Stomach (tissue), 19 donors: ENCODE measurements at places on chromosomes 1 and 21.

DNA sequence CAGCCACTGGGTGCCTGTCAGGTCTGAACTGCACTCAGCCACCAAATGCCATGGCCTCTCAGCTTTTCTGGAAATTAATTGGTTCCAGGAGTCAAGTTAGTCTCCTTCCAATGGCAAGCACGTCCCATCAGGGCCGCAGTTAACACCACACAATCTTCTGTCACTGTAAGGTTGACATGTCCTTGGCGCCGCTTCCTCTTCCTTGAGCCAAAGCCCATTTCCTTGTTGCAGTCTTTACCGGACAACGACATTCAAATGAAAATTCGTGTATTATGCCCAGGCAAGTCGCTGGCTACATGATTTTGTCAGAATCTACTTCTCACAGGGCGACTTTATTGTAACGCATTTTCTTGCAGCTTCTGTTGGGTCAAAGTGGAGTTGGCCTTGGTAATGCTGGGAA, 430.6 kb upstream of the KAZN start:
- no peak for DNase-seq

GRCh38 chr1:167645140-167645541, 15.1 kb downstream of the RCSD1 start:
- DNase-seq: no peak

DNA sequence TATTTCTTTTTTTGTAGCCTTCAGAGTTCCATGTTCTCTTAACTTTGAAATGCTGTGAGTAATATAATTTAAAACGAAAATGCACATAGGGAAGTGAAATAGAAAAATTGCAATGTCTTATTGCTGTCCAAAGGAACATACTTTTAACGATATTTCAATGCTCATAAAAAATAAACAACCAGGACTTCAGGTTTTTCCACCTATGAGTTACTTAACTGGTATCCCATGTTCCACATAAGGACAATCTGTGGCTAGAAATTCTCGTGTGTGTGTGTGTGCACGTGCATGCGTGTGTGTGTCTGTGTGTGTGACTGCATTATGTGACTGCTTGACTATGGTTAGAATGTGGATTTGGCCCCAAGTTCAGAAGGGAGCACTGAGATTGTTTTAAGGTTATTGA, 200.8 kb upstream of the ADGRL4 start:
- no peak for DNase-seq

- DNase-seq: peak; percentile 24
Measured at GRCh38 chr21:16993416-16994038, 519.3 kb upstream of the CXADR start.

DNA sequence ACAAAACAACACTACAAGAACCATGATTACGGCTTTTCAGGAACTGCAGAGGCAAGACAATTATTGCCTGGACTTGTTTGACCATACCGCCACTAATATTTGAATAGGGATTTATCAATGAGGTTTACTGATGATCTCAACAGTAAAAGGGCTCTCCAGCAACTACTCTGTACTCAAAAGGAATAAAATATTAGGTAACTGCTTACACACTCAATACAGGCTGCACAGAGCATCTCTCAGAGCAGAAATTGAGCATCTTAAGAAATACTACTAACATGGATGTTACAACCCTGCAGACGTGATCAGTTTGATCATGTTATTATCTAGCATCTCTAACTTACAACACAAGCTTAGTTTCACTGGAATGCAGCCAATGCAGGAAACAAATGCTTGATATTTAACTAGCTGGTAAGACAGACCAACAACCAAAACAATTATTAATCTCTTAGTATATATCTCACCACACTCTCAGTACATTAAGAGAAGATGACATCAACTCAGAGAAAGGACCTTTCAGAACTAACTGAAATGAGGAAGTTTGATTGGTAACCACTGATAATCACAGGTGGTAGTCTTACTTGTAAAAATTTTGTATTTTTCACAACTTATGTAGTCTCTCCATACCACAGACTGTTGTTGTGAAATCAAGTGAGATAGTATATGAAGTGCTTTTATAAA, 52.2 kb downstream of the PUM1 start:
- no peak for DNase-seq

GRCh38 chr1:111596499-111596898, 23.1 kb upstream of the RAP1A start:
- peak; percentile 36 for DNase-seq

- no peak for DNase-seq
Measured at GRCh38 chr1:156676820-156677615, at the start of gene NES. Gene NES, minus strand, starts transcription at chr1:156677407. Its CDS starts 143 bp downstream, at chr1:156677264.

GRCh38 chr1:98962156-98962555, 42.5 kb downstream of the PLPPR5 start:
- no peak for DNase-seq

GRCh38 chr1:242854466-242854865, 330.0 kb upstream of the PLD5 start:
- no peak for DNase-seq

- DNase-seq: no peak
Measured at GRCh38 chr1:212292250-212293105, 7.3 kb downstream of the PPP2R5A start.

GRCh38 chr1:170634824-170635410, 29.0 kb upstream of the PRRX1 start:
- DNase-seq: no peak

DNA sequence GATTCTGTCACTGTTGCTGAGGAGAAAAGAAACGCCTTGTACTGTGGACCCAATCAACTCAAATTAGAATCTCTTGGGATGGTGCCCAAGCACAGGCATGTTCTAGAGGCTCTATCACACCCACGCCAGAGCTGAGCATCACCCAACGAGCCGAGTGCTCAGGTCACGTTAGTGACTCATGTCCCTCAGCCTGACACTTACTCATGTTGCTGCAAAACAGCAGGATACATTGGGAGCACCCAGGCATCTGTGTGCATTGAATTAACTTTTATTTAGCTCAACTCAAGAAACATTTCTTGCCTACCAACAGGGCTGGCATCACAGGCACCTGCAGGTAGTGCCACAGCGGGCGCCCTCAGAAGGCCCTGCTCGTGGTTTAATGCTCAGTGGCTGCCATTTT, 149.8 kb downstream of the ETS2 start:
- DNase-seq: peak; percentile 39

DNA sequence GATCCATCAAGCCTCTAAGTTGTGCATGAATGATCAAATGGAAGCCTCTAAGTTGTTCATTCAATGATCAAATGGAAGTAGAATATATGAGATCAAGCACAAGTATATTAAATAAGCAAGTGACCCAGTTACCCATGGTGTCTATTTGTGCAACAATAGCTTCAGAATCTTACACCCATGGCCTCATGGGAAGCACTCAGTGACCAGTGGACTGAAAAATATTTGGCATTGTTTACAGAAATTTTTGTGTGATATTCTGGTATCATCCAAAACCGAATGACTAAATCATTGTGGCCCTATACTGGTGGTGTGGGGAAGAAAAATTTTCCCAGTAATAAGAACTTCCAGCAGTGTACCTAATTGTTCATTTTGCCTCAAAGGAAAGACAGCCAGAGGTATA, 46.6 kb downstream of the DUSP10 start:
- no peak for DNase-seq

GRCh38 chr1:53669621-53670191, 69.3 kb downstream of the GLIS1 start:
- DNase-seq: no peak

DNA sequence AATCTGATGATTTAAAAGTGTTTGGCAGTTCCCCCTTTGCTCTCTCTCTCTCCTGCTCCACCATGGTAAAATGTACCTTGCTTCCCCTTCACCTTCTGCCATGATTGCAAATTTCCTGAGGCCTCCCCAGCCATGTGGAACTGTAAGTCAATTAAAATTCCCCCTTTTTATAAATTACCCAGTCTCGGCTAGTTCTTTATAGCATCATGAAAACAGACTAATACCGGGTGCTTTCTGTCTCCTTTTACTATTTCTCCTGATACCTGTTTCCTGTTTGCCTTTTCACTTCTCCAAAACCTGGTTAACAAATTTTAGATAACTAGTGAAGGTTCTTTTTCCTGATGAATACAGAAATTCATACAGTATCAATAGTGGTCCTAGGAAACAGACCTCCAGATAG, 1670.3 kb downstream of the MRPL39 start:
- no peak for DNase-seq

- no peak for DNase-seq
Measured at GRCh38 chr21:43281661-43282357, 113.0 kb downstream of the CRYAA start.

GRCh38 chr1:110460253-110461220, 9.6 kb downstream of the PROK1 start:
- DNase-seq: peak; percentile 87
